HT1080 (cell line): ENCODE measurements at places on chromosomes 2 and 18. TPM values are rescaled to one million over a fixed set of nuclear protein-coding genes. Genes with fewer than 3 reads are reported as not detected.

DNA sequence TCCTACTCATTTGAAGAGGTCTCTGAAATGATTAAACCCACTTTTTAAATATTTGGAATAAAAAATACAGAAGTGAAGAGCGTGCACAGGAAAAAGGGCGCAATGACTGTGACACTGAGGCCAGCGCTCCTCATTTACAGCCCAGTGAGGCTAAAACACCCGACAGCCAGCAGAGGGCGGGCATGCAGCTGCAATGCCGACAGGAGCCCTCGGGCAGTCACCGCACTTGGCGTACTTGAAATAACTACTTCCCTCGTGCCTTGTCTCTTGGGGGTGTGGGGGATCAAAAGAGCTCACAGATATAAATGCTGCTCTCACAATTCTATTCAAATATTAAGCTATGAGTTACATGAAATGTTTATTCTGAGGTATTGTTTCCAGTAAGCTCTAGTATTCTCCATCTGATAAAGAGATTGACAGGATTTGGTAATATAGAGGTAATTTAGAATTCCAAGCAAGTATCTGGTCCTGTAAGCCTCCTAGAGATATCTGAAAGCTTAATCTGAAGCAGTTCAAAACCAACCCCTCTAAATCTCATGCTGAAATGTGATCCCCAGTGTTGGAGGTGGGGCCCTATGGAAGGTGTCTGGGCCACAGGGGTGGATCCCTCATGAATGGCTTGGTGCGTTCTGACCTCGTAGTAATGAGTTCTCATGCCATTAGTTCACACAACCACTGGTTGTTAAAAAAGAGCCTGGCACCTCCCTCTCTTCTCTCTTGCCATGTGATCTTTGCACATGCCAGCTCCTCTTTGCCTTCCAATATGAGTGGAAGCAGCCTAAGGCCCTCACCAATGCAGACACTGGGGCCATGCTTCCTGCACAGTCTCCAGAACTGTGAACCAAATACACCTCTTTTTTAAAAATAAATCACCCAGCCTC is 93.6 kb downstream of the ZAP70 start:
- DNase-seq: peak; percentile 58

- no peak for DNase-seq
These were observed 656.2 kb upstream of the CHAC2 start for GRCh38 chr2:53111406-53111805.

GRCh38 chr2:231707625-231707926 is 749 bp upstream of the PTMA start:
- no peak for DNase-seq

Gene XRCC5
- total RNA-seq: 378 and 390 TPM in 2 replicates

- DNase-seq: no peak
These were observed 98.4 kb downstream of the USP40 start for GRCh38 chr2:233468047-233468740.

DNA sequence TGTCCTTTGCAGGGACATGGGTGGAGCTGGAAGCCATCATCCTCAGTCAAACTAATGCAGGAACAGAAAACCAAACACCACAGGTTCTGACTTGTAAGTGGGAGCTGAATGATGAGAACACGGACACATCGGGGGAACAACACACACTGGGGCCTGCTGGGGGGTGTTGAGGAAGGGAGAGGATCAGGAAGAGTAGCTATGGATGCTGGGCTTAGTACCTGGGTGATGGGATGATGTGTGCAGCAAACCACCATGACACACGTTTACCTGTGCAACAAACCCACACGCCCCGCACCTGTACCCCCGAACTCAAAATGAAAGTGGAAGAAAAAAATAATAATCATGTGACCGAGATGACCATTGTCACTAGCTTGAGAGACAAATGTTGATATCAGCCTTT is 114.7 kb downstream of the NDUFA10 start:
- DNase-seq: no peak

DNA sequence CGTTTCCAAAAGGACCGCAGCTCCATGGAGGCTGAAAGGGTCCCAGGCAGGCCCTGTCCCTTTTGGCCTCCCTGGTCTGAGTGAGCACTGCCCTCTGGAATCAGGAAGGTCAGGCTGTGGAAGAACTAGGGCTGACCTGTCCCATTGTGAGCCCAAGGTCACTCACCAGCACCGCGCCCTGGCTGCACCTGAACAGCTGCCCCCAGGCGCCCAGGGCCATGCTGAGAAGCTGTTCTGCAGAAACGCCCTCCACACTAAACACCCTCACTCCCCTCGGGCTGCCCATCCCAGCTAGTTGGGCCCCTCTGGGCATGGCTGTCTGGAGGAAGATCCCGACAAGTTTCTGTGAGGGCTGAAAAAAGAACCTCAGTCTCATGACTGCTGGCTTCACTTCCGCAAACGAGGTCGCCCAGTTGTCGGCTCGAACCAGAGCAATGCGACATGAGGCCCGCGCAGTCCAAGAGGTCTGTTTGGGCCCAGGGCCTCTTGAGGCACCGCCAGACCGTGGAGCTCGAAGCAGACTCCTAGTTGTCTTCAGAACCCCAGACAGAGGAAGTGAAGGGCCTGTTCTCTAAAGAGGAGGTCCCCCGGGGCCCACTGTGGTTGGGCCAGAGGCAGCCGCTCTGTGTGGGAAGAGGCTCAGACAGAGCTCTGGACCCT is 64.4 kb downstream of the INPP5D start:
- DNase-seq: no peak

- DNase-seq: peak; percentile 17
These were observed 212.4 kb downstream of the RPIA start for GRCh38 chr2:88903749-88904353.

Gene SOX11
- not detected in 2 replicates for total RNA-seq

Gene TRAF3IP1
- 5.2 and 7.1 TPM in 2 replicates for total RNA-seq

DNA sequence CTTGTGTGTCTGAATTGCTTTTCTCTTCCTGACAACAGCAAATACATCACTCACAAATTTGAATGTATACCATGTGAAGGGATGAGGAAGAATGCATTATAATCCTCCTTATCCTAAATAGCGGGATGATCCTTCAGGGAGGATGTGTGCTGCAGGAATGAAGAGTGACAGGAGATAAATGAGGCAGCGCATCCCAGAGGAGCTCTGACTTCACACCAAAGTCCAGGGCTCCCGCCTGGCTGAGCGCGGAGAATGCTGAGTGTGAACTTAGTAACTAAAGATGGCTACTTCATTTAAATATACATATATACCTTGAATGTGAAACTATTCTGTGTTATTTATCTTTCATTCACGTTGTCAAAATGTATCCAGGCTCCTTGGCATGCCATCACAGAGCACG is 145.2 kb upstream of the TPO start:
- no peak for DNase-seq

DNA sequence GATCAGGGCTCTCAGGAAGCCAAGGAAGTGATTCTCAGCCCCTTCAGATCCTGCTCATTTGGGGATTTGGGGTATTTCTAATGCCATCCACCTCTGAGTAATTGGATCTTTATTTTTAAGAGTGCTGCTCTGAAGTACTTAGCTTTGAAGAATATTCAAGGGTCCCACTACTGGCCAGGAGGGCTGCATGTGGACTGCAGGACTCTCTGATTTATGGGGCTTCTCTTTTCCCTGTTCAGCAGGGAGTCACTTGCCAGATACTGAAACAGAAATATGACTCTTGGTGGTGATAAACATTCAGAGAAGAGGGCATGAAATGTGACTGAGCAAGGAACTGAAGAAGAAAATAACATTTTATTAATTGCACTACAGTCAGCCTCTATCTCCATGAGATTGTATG is 138.5 kb downstream of the MTX2 start:
- no peak for DNase-seq

GRCh38 chr2:105796131-105796638 is 51.5 kb downstream of the NCK2 start:
- no peak for DNase-seq

Gene FIGN
- 0.43 and 1.7 TPM in 2 replicates for total RNA-seq

DNA sequence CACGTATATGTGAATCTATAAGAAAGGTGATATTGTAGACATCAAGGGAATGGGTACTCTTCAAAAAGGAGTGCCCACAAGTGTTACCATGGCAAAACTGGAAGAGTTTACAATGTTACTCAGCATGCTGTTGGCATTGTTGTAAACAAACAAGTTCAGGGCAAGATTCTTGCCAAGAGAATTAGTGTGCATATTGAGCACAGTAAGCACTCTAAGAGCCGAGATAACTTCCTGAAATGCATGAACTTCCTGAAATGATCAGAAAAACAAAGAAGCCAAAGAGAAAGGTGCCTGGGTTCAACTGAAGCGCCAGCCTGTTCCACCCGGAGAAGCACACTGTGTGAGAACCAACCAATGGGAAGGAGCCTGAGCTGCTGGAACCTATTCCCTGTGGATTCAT is 101.0 kb downstream of the HS6ST1 start:
- DNase-seq: no peak

- DNase-seq: peak; percentile 12
These were observed 582.4 kb upstream of the RAB6C start for GRCh38 chr2:129396980-129397599.
